IMR-90 (cell line): ENCODE measurements at places on chromosomes 2 and 18. TPM values are rescaled to one million over a fixed set of nuclear protein-coding genes. Genes with fewer than 3 reads are reported as not detected.

GRCh38 chr18:52750995-52751394 lies 411.0 kb downstream of the DCC start:
- H3K4me1 ChIP-seq, result no peaks in the 10 kb centered on the region
- no peak overlapping the region for H3K4me3 ChIP-seq
- H3K27me3 ChIP-seq, result no peaks in the 10 kb centered on the region
- H3K36me3 ChIP-seq, result no peaks in the 10 kb centered on the region
- DNase-seq, result no peak

GRCh38 chr18:12656938-12657683 lies 796 bp downstream of the SPIRE1 start:
- H3K27ac ChIP-seq, result peak overlapping the region; percentile 69
- no peaks in the 10 kb centered on the region for H3K36me3 ChIP-seq
- H3K4me3 ChIP-seq, result peak overlapping the region; percentile 91

DNA sequence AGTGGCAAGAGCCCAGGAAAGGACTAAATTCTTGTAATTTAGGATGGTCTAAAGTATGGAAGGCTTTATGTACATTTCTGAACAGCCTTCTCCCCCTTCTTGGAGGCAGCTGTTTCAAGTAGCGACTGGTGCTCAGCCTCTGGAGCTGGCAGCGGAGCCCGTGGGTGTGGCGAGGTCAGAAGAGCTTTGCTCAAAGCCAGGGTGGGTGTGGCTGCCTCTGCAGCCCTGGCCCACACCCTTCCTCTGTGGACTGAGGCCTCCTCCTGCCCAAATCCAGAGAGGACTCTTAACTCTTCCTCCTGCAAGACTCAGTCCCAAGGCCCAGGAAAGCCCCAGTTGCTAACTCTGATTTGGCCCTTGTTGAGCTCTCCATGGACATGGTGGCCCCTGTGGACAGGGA lies 202.1 kb upstream of the REV1 start:
- H3K4me1 ChIP-seq, result no peaks in the 10 kb centered on the region
- H3K4me3 ChIP-seq, result no peak overlapping the region
- DNase-seq, result no peak

DNA sequence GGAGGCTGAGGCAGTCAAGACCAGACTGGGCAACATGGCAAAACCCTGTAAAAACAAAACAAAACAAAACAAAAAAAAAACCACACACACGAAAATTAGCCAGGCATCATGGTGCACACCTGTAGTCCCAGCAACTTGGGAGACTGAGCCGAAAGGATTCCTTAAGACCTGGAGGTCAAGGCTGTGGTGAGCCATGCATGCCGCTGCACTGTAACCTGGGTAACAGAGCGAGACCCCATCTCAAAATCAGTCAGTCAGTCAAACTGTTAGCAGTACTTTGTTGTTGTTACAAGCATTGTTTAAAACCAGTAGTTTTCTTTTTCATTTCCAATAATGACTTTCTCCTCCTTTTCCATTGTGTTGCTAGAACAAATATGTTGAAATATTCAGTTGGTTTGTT lies 21.7 kb downstream of the EPB41L5 start:
- H3K4me1 ChIP-seq, result no peaks in the 10 kb centered on the region
- no peak for DNase-seq
- H3K27me3 ChIP-seq, result no peaks in the 10 kb centered on the region
- no peak overlapping the region for H3K4me3 ChIP-seq
- no peaks in the 10 kb centered on the region for H3K36me3 ChIP-seq
- H3K27ac ChIP-seq, result no peak overlapping the region

- H3K4me3 ChIP-seq, result no peak overlapping the region
- no peaks in the 10 kb centered on the region for H3K27me3 ChIP-seq
- DNase-seq, result no peak
- H3K27ac ChIP-seq, result 0 out of 2 replicates have a peak overlapping the region, but pooled peaks have one; percentile 6
Measured at GRCh38 chr18:58867281-58867961, 2.7 kb downstream of the ZNF532 start.

DNA sequence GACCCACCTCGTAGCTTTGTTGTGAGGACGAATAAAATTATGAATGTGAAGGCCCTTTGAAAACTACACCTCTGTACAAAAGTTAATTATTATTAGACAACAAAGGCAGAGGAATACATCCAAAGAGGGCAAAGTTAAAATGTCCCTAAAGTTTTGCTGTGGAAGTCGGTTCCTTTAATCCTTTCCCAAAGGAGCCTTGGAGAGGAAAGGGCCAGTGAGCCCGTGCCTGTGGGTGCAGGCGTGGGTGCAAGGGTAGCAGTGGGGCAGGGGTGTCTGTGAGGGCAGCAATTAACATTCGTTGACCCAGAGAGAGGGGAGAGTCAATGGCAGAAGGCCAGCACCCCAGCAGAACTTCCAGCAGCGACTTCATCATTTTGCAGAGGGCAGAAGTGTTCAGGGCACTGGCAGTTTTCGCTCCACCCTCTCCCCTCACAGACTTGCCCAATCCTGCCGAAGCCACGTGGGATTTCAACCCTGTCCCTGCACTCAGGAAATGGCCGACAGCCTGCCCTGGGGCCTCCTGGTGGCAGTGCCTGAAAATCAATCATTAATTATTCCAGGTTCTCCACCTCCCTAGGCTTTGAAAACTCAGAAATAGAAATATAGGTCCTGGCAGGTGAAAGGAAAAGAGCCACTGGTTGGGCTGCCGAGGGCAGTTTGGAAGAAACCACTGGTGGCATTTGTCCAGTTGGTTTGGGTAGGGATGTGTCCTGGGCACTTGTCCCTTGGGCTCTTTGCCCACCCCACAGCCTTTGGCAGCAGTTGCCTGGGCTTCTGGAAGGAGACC lies 4.2 kb upstream of the PAX8 start:
- no peaks in the 10 kb centered on the region for H3K36me3 ChIP-seq
- no peak overlapping the region for H3K4me3 ChIP-seq
- peaks cover 14% of the 10 kb centered on the region for H3K27me3 ChIP-seq
- peak; percentile 4 for DNase-seq
- H3K4me1 ChIP-seq, result peaks cover 19% of the 10 kb centered on the region
- no peak overlapping the region for H3K27ac ChIP-seq

- DNase-seq, result peak; percentile 50
- H3K27me3 ChIP-seq, result no peaks in the 10 kb centered on the region
- H3K27ac ChIP-seq, result peak overlapping the region; percentile 24; the same call in 1 of the 2 replicates
- H3K4me1 ChIP-seq, result peaks cover 19% of the 10 kb centered on the region
Measured at GRCh38 chr18:61988100-61988499, 95.3 kb upstream of the RNF152 start.

The C2orf78 gene
- not detected in 2 replicates for total RNA-seq

The ALK gene
- total RNA-seq, result not detected in 2 replicates

The RASGRP3 gene
- total RNA-seq, result 2.5 and 3.0 TPM in 2 replicates

DNA sequence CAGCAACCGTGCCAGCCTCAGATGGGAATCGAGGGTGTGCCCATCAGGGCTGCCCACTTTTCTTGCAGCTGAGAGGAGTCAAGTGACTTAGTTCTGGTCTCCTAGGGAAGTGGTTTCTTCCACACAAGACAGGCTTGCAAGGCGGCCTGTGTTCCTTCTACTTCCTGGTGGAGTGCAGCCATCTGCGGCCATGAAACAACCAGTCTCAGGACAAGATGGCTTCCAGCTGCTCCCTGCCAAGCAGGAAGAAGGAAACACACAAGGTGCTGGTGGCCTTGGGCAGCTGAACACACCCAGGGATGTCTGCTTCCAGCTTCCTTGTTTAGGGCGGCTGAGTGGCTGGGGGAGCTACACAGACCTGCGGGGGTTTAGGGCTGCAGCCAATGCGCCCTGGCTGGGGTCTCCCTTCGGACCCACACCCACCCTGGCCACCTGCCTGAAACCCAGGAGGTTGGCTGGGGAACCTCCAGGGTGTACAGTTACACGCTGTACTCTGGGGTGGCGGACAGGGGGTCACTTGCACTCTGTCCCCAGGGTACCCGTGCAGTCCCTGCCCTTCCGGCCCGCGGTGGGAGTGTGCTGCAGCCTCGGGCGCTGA lies 34.7 kb downstream of the PTPN18 start:
- H3K4me1 ChIP-seq, result peaks cover 11% of the 10 kb centered on the region
- no peaks in the 10 kb centered on the region for H3K27me3 ChIP-seq
- no peak for DNase-seq

DNA sequence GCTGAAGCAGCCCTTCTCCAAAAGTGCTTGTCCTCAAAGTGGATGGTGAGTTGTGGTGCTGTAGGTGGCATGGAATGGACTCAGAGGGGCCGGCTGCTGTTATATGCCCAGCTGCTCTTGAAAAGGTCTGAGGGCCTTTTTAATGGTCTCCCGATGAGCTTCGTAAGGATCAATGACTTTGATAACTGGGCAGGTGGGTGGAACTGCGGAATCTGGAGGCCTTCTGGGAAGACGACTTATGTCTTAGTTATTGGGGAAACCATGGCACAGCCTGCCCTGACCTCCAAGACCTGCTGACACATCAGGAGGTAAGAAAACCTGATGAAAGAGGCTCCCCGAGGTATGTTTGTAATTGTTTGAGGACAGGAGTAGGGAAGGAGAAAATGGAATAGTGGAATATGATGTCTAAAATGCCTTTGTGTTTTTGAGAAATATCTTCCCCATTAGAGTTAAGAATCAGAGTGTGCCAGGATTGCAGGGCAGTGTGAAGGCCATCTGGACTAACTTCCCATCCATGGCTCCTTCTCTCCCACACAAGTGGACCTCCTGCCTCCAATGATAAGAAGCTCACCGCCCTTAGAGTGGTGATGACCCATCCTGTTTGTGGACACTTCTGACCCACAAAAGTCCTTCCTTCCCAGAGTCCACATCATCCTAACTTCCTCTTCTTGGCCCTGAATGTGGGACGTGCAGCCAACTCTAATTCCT lies 236.1 kb downstream of the FHOD3 start:
- H3K4me3 ChIP-seq, result no peak overlapping the region
- no peaks in the 10 kb centered on the region for H3K27me3 ChIP-seq
- H3K36me3 ChIP-seq, result no peaks in the 10 kb centered on the region
- no peaks in the 10 kb centered on the region for H3K4me1 ChIP-seq
- no peak overlapping the region for H3K27ac ChIP-seq

DNA sequence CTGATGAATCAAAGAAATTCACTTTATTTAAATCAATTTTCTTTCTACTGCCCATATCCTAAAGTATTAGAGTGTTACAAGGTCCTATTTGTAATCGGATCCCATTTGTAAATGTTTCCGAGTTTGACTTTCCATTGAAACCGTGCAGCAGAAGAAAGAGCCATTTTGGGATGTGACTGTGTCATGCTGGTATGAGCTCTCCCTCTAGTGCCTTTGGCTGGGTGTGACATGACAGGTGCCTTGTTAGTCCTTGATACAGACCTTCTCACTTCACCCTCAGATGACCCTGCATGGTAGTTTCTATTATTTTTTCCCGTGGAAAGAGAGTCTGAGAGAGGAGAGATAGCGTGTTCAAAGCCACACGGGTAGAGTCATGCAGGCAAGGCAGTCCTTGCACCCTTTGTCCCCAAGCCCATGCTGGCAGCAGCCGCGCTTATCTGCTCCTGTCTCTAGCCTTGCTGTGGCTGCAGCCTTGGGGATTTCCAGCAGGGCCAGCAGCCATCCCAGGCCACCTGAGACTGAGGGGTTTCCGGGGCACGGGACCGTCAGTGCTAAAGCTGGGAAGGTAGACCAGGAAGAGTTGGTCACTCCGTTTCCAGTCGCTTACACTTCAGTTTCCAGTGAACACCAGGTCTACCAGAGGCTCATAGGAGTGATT lies 21.4 kb downstream of the CHMP1B start:
- H3K4me3 ChIP-seq, result no peak overlapping the region
- DNase-seq, result no peak
- no peaks in the 10 kb centered on the region for H3K27me3 ChIP-seq
- no peaks in the 10 kb centered on the region for H3K36me3 ChIP-seq
- no peaks in the 10 kb centered on the region for H3K4me1 ChIP-seq

The CNGA3 gene
- total RNA-seq, result under 0.01 TPM in 1 of 2 replicates, not detected in the other

DNA sequence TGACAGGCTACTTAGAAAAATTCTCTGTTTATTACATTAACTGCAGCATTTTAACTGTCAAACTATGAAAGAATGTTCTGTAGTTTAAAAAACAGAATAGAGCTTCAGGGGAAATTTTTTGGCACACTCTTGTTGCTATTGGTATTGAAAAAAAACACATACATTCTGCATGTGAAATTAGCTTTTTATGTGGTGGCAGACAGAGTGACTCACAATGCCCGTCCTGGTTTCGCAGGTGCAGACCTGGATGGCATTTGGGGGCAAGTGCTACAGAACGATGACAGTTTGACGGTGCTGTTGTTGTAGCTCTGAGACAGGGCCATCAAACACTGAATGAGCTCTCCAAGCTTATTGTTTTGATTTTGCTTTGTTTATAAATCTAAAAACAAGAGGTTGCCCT lies 105.0 kb upstream of the MAP3K20 start:
- H3K4me1 ChIP-seq, result peaks cover 14% of the 10 kb centered on the region
- no peaks in the 10 kb centered on the region for H3K36me3 ChIP-seq
- H3K27ac ChIP-seq, result no peak overlapping the region
- no peak for DNase-seq

GRCh38 chr18:154151-154550 lies 4.2 kb upstream of the USP14 start:
- H3K4me3 ChIP-seq, result no peak overlapping the region
- H3K4me1 ChIP-seq, result no peaks in the 10 kb centered on the region
- peaks cover 4% of the 10 kb centered on the region for H3K27me3 ChIP-seq
- no peaks in the 10 kb centered on the region for H3K36me3 ChIP-seq
- DNase-seq, result peak; percentile 29
- H3K27ac ChIP-seq, result no peak overlapping the region

- H3K4me1 ChIP-seq, result no peaks in the 10 kb centered on the region
- H3K4me3 ChIP-seq, result no peak overlapping the region
- DNase-seq, result peak; percentile 54
- no peaks in the 10 kb centered on the region for H3K36me3 ChIP-seq
- no peaks in the 10 kb centered on the region for H3K27me3 ChIP-seq
- no peak overlapping the region for H3K27ac ChIP-seq
Measured at GRCh38 chr18:31977270-31977872, 34.4 kb upstream of the TRAPPC8 start.

GRCh38 chr2:72982781-72983499 lies 65.6 kb downstream of the EMX1 start:
- H3K27me3 ChIP-seq, result no peaks in the 10 kb centered on the region
- no peak overlapping the region for H3K27ac ChIP-seq
- DNase-seq, result no peak
- H3K4me1 ChIP-seq, result peaks cover 4% of the 10 kb centered on the region; the same call in 1 of the 2 replicates
- H3K36me3 ChIP-seq, result no peaks in the 10 kb centered on the region; the same call in 1 of the 2 replicates
- H3K4me3 ChIP-seq, result no peak overlapping the region

- no peak overlapping the region for H3K4me3 ChIP-seq
- DNase-seq, result peak; percentile 88
- no peaks in the 10 kb centered on the region for H3K36me3 ChIP-seq
- peak overlapping the region; percentile 18; the same call in 1 of the 2 replicates for H3K27ac ChIP-seq
- H3K27me3 ChIP-seq, result no peaks in the 10 kb centered on the region
Measured at GRCh38 chr2:226213717-226214116, 585.9 kb downstream of the IRS1 start.
